ENCODE measurements at places on chromosomes 5 and 9.

DNA sequence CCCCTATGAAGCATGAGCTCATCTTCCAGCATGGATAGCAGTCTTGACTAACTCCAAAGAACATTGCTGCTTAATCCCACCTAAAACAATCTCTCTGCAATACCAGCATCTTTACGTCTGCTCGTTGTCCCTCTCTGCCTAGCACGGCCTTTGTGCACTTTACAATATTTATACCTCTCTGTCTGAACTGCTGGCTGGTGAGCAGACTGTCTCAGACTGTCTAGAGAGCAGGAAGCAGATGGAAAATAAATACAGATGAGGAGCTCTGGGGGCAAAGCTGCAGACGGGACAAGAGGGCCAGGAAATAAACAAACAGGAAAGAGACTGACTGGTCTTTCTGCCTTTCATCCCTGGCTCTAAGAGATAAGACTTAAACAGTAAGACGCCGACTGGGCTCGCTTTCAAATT, 224.8 kb downstream of the ENC1 start:
- no peak for DNase-seq

DNA sequence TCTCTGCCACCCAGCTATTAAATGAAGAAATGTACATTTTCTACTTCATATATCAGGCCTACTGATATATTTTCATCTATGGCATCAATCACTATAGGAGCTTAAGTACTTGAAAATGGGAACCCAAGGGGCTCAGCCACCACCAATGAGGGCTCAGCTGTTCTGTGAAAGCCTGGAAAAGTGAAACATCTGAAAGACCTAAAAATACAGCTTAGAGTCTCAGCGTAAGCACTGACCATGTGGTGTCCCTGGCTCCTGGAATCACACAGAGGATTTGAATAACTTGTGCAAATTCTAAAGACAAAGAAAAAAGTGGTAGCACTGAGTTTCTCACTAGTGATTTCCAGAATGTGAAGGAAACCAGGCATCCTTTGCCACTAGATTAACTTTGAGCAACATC, 64.5 kb downstream of the PTPRD start:
- no peak for DNase-seq

DNA sequence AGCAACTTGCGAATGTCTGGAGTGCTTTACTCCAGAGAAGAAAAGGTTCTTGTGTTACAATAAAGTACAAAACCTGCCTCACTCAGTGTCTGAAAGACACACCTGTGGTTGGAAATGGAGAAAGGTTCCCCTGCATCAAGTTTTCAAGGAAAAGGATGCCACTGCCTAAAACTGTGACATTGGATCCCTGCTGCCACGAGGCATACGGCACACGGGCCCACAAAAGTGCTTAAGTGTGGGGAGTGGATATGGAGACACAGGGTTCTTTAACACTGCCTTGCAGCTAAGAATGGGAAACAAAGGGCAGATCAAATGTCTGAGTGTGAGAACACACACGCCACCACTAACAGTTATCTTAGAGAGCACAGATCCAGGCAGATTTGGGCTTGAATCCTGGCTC, 75.0 kb downstream of the NIPSNAP3B start:
- no peak for DNase-seq

DNA sequence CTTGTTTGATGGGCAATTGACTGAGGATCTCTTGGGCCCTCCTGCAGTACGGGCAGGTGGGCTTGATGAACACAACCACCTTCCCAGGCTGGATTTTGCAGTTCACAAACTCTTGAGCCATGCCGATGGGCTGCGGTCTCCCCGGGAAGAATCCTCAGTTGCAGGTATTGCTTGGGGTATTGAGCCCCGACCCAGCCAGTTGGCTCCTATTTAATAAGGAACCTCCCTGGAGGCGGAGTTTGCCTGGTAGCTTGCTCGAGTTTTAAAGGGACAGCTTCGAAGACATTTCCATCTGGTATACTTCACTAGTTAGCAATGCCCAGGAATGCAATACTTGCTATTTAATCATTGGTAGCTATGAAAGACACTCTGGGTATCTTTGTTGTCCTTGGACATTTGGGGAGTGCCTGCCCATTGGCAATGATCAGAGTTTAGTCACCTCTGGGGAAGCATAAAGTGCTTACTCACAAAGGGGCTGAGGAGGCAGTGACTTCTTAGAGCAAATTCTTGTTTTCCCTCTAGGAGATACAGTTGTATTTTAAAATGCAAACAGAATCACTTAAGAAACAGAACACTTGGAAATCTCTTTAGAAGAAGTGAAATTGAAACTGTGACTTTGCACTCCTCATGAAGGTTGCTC, at the start of gene GLRX:
GLRX (minus strand) TSS at position 185 of the 640 bp plus-strand sequence; CDS start at position 121, 64 bp downstream.
- DNase-seq = no peak

DNA sequence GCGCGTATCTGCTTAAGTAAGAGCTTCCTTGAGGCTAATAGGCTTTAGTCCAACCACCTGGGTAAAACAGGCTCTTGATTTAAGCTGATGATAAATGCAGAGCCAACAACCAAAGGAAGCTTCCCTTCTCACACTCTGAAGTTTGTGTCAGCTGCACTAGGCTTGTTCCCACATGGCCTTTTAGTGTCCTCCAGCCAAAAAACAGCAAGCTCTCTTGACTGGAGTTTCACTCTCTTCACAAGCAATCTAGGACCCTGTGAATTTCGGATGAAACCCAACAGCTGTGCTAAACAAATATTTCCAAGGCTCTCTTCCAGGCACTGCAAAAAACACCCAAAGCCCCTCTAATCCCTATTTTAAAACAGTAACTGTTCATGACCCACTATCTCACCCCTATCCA, 63.9 kb downstream of the SAXO1 start:
- DNase-seq = no peak

GRCh38 chr9:19032406-19032805, 603 bp downstream of the SAXO1 start:
- DNase-seq = no peak

GRCh38 chr9:114071197-114071795, 6.8 kb downstream of the AMBP start:
- DNase-seq = no peak

DNA sequence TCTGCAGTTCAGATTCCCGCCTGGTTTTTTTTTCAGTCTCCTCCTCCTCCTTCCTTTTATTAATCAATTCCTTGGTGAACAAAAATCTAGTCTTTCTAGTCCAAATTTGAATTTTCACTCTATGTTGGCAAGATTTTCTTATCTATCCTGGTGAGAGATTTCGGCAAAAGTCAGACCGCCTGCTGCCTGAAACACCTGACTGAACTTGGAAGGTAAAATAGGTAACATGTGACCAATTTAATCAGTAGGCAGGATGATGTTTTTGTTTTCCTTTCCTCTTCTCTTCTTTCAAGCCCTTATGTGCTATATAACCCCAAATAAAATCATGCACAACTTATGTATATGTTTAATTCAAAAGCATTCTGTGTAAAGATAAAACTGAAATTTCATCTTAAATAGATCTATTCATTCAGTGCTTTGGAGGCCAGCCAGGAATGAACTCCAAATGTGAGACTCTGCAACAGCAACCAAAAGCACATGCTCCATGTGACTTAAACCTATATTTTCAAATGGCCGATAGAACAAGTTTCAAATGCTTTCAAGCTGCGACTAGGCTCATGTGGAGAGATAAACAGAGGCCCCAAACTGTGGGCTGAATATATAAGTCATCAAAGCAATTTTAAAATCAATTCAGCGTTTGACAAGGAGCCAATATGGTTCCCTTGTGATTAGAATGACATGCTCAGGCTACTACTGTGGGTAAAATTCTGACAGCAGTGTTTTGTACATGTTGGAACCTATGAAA, 100.4 kb upstream of the SEMA6A start:
- no peak for DNase-seq

Measured in T-helper 1 cell (primary cell).